ENCODE measurements at places on chromosomes 5 and 9. TPM values are rescaled to one million over a fixed set of nuclear protein-coding genes. Genes with fewer than 3 reads are reported as not detected.

- no peaks in the 10 kb centered on the region for H3K36me3 ChIP-seq
- H3K4me1 ChIP-seq: no peaks in the 10 kb centered on the region
- no peak overlapping the region for H3K4me3 ChIP-seq
- no peak for DNase-seq
Observed at GRCh38 chr5:76657091-76657490, 33.9 kb upstream of the F2RL2 start.

DNA sequence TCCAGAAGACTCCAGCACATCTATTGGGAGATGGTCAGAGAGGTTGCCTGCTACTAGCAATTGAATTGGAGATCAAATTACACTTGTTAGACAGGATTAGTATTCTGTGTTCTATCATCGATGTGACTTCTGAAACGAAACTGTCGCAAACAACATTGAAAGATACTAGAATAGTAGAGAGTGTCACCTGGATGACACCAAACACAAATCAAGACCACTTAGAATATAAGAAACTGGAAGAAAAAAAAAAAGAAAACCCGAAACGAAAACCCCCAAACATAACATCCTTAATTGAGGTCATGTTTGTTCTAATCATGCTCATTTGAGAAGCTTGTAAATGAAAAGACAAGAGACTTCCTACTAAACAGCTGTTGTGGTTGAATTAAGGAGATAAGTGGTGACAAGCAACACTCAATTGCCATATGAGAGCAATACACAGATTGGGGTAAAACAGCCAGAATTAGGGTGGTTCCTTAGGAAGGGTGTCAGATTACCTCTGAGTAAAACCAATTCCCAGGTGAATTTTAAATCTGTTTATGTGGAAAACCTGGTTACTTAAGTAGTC is 97.6 kb downstream of the BASP1 start:
- H3K27me3 ChIP-seq: no peaks in the 10 kb centered on the region
- no peaks in the 10 kb centered on the region for H3K36me3 ChIP-seq
- H3K4me3 ChIP-seq: no peak overlapping the region
- DNase-seq: no peak

PLEKHG4B gene
- total RNA-seq: 6.0 TPM

TSLP gene
- 1.7 TPM for total RNA-seq

NMUR2 gene
- 10.7 TPM for total RNA-seq

TICAM2 gene
- total RNA-seq: 0.68 TPM

PCDHGB7 gene
- 15.3 TPM for total RNA-seq

GRCh38 chr5:168002116-168002515 is 289.3 kb upstream of the WWC1 start:
- H3K36me3 ChIP-seq: no peaks in the 10 kb centered on the region
- no peak for DNase-seq
- no peak overlapping the region for H3K4me3 ChIP-seq
- H3K27ac ChIP-seq: no peak overlapping the region
- no peaks in the 10 kb centered on the region for H3K27me3 ChIP-seq
- H3K4me1 ChIP-seq: peaks cover 9% of the 10 kb centered on the region

PCDHA4 gene
- total RNA-seq: 4.5 TPM

HNRNPAB gene
- total RNA-seq: 71.0 TPM

GRCh38 chr5:38645508-38645907 is 89.1 kb upstream of the LIFR start:
- H3K36me3 ChIP-seq: no peaks in the 10 kb centered on the region
- H3K4me1 ChIP-seq: no peaks in the 10 kb centered on the region
- no peak overlapping the region for H3K27ac ChIP-seq
- no peaks in the 10 kb centered on the region for H3K27me3 ChIP-seq
- DNase-seq: no peak
- no peak overlapping the region for H3K4me3 ChIP-seq

- H3K27ac ChIP-seq: no peak overlapping the region
- H3K4me1 ChIP-seq: no peaks in the 10 kb centered on the region
- no peak for DNase-seq
- no peaks in the 10 kb centered on the region for H3K36me3 ChIP-seq
Observed at GRCh38 chr5:96963267-96963666, 27.4 kb downstream of the LNPEP start.

ADRA1B gene
- 1.2 TPM for total RNA-seq

DNA sequence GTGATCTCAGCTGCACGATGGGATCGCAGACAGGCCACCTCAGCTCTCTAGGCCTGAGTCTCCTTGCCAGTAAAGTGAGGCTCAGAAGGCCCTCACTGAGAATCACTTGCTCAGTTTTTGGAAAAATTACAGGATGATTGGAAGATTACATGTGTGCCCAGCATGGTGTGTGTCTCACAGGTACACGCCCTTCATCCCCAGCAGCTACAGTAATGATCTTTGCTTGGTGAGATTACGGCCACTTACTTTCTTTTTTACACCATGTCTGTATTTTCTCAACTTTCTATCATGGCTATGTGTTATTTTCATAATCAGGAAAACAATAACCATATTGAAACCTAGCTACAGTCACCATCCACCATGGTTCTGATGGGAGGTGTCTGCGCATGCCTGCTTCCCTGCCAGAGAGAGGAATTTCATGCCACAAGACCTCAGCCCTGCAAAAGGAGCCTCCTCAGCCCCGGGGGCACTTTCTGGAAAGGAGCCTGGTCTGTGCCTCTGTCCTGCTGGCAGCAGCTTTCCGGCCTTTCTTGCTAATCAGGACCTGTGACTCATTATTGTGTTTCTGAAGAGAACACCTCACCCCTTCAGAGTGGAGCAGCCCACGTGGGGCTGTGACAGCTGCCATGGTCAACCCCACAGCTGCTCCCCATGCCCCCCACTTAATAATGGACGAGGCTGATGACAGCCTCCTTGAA is 64.2 kb upstream of the OLFM1 start:
- H3K27me3 ChIP-seq: no peaks in the 10 kb centered on the region
- DNase-seq: no peak
- H3K4me1 ChIP-seq: no peaks in the 10 kb centered on the region
- no peaks in the 10 kb centered on the region for H3K36me3 ChIP-seq
- H3K27ac ChIP-seq: no peak overlapping the region

TBC1D2 gene
- 8.5 TPM for total RNA-seq

GRCh38 chr9:21974722-21975409 is 19.3 kb downstream of the CDKN2A start:
- DNase-seq: no peak
- H3K27me3 ChIP-seq: peaks cover 10% of the 10 kb centered on the region
- no peak overlapping the region for H3K27ac ChIP-seq
- no peaks in the 10 kb centered on the region for H3K36me3 ChIP-seq
- H3K4me3 ChIP-seq: peak overlapping the region; percentile 51
- peaks cover 13% of the 10 kb centered on the region for H3K4me1 ChIP-seq

GRCh38 chr9:18863791-18864190 is 169.2 kb downstream of the SAXO1 start:
- DNase-seq: no peak
- H3K27ac ChIP-seq: no peak overlapping the region
- no peaks in the 10 kb centered on the region for H3K36me3 ChIP-seq
- no peak overlapping the region for H3K4me3 ChIP-seq

RRAGA gene
- 50.6 TPM for total RNA-seq

DNA sequence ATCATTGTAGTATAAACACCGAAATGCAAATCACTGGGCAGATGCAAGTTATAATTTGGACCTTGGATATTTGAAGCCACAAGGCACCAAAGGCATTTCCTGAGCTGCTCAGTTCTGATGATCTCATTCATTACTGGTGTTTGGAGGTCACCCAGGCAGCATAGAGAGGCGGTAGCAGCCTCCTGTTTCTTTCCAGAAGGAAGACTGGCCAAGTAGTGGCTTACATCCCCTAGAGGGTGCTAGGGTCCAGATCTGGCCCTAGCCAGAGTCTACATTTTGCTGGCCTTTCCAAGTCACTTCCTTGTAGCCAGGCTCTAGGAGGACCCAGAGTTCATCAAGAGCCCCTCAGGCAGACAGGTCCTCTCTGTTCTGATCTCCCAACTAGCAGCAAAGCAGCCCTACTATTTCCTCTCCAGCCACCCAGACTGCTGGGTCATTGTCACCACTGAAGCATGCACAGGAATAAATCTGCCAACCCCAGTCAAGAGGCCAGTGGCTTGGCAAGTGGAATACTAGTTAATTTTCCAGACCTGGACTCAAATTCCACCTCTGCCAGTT is 33.4 kb upstream of the TTC1 start:
- H3K4me1 ChIP-seq: no peaks in the 10 kb centered on the region
- H3K27ac ChIP-seq: no peak overlapping the region
- H3K36me3 ChIP-seq: no peaks in the 10 kb centered on the region

DNA sequence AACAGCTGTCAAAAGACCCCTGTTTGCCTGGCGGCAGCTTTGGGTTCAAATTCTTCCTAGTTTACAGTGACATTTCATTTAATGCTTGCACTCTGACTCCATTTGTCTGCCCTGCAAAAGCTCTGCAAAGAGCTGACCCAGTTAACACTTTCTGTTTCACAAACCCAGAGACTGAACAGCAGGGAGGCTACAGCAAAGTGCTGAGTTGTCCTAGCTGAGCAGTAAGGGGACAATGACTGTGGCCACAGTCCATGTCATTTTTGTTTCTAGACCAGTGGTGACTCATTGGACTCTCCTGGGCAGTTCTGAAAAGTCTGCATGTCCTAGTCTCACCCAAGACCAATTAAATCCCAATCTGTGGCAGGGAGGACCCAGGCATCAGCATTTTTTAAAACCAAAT is 994.8 kb upstream of the WWC1 start:
- H3K27ac ChIP-seq: no peak overlapping the region
- DNase-seq: no peak
- H3K27me3 ChIP-seq: no peaks in the 10 kb centered on the region
- H3K4me1 ChIP-seq: no peaks in the 10 kb centered on the region
- no peak overlapping the region for H3K4me3 ChIP-seq
- H3K36me3 ChIP-seq: no peaks in the 10 kb centered on the region

ASPN gene
- 0.39 TPM for total RNA-seq

DNA sequence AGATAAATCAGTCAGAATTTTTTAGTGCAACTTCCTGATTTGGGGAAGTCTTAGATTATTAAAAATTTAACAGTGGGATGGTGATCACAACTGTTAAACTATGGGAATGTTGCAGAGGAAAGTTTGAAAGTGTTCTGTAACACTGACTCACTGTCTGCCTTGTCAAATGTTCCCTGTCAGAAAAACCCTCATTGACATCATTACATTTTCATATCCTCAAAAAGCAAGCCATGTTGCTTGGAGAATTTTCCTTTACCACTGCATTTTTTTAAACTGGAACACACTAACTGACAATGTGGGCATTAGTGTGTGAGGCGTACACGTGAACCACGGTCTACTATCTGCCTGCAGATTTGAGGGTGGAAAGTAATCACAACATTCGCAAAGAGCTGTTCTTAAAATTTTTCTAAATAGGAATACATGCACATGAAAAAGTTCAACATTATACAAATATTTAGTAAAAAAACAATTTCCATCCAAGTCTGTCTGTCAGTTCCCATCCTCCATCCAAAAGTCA is 28.6 kb upstream of the IL7R start:
- no peaks in the 10 kb centered on the region for H3K4me1 ChIP-seq
- H3K36me3 ChIP-seq: no peaks in the 10 kb centered on the region
- no peak overlapping the region for H3K4me3 ChIP-seq
- H3K27me3 ChIP-seq: no peaks in the 10 kb centered on the region
- H3K27ac ChIP-seq: no peak overlapping the region
- no peak for DNase-seq

INSL4 gene
- total RNA-seq: 0.16 TPM

DNA sequence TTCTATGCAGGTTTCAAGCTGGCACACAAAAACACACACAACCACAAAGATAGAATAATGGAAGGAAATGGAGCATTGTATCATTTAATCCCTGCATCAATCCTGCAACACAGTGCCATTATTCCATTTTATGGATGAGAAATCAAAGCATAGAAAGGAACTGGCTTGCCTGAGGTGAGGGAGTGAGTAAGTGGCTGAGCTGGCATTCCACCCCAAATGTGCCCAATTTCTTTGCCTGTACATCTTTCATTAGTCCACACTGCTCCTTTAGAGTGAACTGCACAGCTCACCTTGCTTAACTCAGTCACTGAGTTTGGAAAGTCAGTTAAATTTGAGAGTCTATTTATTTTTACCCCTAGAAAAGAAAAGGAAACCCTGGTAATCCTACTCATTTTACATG is 28.9 kb downstream of the ZNF366 start:
- H3K27ac ChIP-seq: no peak overlapping the region
- H3K4me1 ChIP-seq: no peaks in the 10 kb centered on the region
- no peaks in the 10 kb centered on the region for H3K36me3 ChIP-seq
- no peak for DNase-seq

- H3K27me3 ChIP-seq: no peaks in the 10 kb centered on the region
- H3K4me1 ChIP-seq: peaks cover 15% of the 10 kb centered on the region
- H3K4me3 ChIP-seq: no peak overlapping the region
- DNase-seq: peak; percentile 83
- H3K36me3 ChIP-seq: no peaks in the 10 kb centered on the region
Observed at GRCh38 chr5:67215519-67216471, 19.2 kb upstream of the CD180 start.

CCL27 gene
- total RNA-seq: 3.1 TPM

DNA sequence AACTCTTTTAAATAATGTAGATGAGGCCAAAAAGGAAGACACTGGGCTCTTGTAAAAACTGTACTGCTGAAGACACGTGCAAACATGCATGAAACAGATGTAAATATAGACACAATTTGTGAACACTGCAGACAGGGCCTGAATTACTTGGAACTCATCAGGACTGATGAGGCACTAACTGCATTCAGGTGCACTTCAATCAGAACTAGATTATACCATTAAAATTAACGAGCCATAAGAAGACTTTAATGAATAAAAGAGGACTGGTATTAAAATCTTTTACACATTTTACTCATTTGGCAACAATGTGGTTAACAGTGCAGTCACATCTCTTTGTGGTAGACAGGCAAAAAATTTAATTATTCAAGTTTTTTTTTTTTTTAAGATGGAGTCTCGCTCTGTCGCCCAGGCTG is 13.4 kb upstream of the ZCCHC9 start:
- DNase-seq: no peak
- no peak overlapping the region for H3K27ac ChIP-seq
- no peak overlapping the region for H3K4me3 ChIP-seq

DNA sequence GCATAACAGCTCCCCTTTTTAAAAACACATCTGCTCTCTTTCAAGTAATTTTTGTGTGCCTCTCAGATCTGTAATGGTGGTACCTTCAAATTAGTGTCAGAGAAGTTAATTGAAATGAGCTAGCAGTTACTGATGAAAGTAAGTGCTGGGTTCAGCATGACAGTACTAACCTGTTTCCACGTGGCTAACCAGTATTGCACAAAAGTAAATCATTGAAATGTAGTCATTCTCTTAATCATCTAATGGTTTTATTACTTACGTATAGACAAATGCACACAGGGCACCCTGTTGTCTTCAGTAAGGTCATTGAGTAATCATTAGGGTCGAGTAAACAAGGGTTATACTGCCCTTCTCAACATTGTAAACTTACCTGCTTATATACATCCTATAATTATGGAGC is 157.8 kb upstream of the PRR16 start:
- no peaks in the 10 kb centered on the region for H3K36me3 ChIP-seq
- H3K27ac ChIP-seq: no peak overlapping the region
- DNase-seq: no peak
- no peak overlapping the region for H3K4me3 ChIP-seq
- no peaks in the 10 kb centered on the region for H3K27me3 ChIP-seq

DNA sequence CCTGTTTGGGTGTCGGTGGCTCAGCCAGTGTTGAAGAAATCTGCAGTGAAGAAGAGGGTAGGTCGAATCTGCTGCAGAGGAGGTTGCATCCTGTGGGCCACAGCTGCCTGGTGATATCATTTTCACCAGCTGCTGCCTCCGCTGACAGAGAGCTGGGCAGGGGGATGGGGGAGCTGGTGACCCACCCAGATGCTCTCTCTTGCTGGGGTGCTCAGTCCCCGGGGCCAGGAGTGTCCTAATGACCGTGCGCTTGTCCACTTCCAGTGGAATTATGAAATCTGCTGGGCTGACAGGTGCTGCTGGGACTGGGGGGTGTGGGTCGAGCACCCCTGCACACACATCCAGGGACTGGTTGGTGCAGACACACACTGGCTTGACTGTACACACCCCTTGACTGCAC is 83.2 kb upstream of the IRX4 start:
- no peak overlapping the region for H3K4me3 ChIP-seq
- H3K27ac ChIP-seq: no peak overlapping the region
- H3K36me3 ChIP-seq: no peaks in the 10 kb centered on the region
- peaks cover 5% of the 10 kb centered on the region for H3K4me1 ChIP-seq
- no peaks in the 10 kb centered on the region for H3K27me3 ChIP-seq
